Glutamatergic neuron (in vitro differentiated cells): ENCODE measurements at places on chromosomes 2 and 18. TPM values are rescaled to one million over a fixed set of nuclear protein-coding genes. Genes with fewer than 3 reads are reported as not detected.

DNA sequence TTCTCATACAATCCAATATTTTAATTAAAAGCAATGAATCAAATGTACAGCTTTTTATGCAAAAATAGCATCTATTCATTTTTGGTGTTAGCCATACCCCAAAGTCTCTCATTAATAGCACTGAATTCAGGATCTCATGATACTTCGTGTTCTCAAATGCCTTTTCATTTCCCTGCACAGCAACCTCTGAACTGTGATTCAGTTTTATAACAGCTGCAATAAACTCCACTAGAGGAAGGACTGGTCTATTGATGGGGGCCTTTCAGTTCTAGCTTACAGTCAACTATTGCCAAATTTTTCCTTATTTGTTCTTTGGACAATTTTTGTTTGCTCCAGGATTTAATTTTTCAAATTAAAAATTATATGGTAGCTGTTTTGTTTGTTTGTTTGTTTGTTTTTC lies 4.8 kb upstream of the TMEM87B start:
- DNase-seq = no peak

- DNase-seq = no peak
Observed at GRCh38 chr2:60998628-60999545, 18.6 kb upstream of the PEX13 start.

- no peak for DNase-seq
Observed at GRCh38 chr2:168439536-168439935, 16.5 kb upstream of the CERS6 start.

DNA sequence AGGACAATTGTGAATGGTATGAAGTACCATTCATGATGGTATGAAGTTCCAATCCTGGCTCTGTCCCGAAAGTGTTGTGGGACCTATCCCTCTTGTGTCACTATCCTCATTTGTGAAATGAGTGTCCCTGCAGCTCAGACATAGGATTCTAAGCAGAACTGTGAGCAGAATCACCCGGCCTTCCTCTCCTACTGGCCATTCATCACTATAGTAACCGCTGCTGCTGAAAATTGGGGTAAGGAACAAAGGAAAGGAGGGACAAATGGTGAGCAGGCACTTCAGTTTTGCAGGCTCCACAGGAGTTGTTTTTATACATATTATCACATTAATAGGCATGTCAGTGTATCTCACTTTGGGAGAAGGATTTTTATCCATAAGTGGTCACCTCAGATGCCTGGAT lies 27.4 kb downstream of the SMYD1 start:
- DNase-seq = no peak

DNA sequence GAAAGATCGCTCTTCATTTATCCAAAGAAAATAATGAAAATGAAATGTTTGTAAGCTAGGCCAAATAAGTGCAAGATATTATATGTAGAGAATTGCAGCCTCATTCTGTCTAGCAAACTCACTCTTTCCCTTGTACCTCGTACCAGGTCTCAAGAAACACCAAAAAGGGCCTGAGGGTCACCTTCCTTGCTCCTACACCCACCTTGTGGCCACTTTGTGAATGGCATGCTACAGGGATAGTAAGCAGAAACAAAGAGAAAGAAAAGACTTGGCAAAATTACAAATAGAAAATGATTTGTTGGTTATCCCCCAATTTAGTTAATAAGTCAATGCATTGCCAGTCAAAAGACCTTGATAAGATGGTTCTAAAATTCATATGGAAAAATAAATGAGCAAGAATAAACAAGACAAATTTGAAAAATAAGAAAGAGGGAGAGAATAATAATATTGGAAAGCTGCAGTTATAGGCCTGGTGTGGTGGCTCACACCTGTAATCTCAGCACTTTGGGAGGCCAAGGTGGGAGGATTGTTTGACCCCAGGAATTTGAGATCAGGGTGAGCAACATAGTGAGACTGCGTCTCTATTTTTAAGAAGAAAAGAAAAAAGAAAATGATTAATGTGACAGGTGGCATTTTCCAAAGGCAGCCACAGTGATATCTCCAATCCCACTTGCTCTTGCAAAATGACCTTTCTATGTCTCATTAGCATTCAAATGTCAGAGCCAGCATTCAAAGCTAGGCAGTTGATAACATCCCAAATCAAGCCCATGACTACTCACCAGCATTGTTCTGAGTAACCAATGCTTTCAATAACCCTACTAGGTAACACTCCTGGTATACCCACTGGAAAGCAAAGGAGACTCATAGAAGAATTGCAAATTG lies 38.8 kb upstream of the BMP10 start:
- peak; percentile 85 for DNase-seq

DNA sequence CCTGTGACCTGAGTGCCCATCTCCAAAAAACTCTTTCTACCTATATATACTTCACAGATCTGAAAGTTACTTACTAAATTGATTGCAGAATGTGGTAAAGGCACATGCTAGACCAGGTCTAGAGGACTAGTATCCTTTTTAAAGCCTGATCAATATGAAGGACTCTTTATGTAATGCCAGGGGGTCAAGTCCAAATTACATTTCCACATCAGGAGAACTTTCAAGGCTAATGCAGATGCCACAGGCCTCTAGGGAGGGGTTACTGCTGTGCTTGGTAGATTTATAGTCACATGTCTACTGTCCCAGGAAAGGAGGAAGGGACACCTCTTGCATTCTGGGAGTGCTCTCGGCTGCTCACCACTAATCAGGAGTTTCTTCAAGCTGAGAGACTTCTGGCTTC lies 118.4 kb upstream of the NOSTRIN start:
- no peak for DNase-seq

NDC80 gene
- total RNA-seq = 7.7 TPM

FAM98A gene
- total RNA-seq = 38.9 TPM
